Dermis blood vessel endothelial cell (primary cell): ENCODE measurements at places on chromosomes 16 and 17.

DNA sequence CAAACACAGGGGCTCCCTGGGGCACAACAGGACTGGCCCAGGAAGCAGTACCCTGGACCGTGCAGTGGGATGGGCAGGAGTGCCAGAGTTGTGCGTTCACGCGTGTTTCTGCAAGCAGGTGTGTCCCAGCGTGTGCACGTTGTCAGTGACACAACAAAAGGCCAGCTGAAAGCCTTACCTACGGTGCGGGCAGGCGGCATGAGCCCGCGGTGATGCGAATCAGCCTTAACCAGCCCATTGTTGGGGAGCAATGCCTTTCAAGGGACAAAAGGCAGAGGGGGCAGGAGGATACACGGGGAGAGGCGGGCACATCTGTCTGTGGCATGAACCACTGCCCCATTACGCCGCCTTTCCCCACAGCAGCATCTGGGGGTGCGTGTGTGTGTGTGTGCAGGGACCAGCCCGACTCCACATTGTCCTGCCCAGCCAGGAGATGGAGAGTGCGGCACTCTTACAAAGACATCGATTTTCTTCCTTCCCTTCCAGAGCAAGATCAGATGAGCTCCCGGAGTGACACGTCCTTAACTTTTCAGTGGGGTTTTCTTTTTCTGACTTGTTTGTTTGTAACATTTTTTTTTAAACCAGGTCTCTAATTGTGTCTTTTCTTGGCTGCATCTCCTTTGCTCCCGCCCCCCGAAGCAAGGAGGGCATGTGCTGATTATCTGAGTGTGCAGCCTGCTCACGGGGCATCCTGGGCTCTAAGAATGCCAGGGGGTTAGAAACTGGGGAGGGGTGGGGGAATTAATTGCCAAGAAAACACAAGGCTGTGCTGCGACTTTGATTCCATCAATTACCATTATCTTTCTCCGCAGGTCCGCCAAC, 158.1 kb downstream of the ZNF423 start:
- DNase-seq = no peak

- DNase-seq = no peak
Measured at GRCh38 chr17:55672585-55673501, 49.8 kb downstream of the TMEM100 start.

- no peak for DNase-seq
Measured at GRCh38 chr17:11780621-11781020, 182.4 kb downstream of the DNAH9 start.

GRCh38 chr17:21212826-21213637, 929 bp downstream of the TMEM11 start:
- peak; percentile 18 for DNase-seq

- DNase-seq = no peak
Measured at GRCh38 chr16:70737377-70738082, 51.7 kb upstream of the MTSS2 start.

GRCh38 chr16:82263521-82264143, 93.6 kb upstream of the MPHOSPH6 start:
- DNase-seq = peak; percentile 80

GRCh38 chr16:3317315-3317999, 12.2 kb downstream of the ZNF75A start:
- peak; percentile 28 for DNase-seq

DNA sequence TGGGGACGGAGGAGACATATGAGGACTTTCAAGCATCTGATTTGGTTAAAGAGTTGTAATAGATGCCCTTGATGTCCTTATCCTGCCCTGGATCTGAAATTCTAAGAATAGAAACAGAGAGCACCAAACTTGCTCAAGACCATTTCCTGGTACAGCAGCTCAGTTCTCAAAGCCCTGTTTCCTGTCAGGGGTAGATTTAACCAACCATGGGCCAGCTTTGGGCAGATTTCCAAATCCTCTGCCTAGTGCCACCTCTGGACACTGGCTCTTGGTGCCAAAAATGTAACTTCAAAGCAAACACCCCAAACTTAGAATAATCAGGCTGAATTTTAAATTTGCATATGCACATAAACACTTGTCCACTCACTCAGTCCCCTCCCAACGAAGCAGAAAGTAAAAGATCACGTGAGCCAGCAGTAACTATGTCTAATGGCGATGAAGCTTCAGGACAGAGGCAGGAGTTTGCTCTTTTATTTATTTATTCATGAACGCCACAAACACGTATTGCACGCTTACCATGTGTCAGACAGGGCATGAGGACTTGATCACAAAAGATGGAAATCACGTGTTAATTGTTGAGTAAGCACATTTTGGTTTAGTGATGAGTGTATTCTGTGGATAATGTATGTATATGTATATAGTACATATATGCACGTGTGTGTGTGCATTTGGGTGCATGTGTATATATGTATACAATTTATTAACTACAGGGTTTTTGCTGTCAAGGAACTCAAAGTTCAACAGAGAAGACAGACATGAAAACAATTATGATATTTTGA, 23.1 kb upstream of the SDK2 start:
- no peak for DNase-seq

DNA sequence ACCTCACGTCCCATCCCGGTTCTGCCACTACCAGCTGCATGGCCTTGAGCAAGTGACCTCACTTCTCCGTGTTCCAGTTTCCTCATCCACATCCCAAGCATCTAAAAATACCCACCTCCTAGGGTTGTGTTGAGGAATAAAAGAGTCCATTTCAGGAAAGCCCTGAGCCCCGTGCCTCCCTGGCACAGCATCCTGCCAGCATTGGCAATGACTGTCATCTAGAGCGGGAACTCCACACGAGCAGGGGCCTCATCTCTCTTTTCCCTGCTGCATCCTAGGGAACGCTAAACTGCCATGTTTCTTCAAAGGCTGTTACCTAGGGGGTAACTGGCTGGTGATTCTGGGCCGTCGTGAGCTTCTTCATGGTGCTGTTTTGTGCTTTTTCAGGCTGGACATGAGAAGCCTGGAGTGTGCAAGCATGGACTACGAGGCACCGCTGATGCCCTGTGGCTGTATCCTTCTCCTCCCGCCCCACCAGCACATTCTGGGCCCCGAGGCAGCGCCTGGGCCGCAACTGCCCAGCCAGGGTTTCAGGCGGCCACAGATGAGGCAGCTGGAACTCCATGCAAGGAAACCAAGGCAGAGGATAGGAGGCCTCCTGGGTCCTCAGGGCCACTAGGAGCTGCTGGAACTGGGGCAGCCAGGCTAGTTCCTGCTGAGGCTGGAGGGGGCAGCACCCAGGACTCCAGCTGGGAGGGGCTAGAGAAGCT, 221.4 kb downstream of the KATNIP start:
- DNase-seq = no peak

DNA sequence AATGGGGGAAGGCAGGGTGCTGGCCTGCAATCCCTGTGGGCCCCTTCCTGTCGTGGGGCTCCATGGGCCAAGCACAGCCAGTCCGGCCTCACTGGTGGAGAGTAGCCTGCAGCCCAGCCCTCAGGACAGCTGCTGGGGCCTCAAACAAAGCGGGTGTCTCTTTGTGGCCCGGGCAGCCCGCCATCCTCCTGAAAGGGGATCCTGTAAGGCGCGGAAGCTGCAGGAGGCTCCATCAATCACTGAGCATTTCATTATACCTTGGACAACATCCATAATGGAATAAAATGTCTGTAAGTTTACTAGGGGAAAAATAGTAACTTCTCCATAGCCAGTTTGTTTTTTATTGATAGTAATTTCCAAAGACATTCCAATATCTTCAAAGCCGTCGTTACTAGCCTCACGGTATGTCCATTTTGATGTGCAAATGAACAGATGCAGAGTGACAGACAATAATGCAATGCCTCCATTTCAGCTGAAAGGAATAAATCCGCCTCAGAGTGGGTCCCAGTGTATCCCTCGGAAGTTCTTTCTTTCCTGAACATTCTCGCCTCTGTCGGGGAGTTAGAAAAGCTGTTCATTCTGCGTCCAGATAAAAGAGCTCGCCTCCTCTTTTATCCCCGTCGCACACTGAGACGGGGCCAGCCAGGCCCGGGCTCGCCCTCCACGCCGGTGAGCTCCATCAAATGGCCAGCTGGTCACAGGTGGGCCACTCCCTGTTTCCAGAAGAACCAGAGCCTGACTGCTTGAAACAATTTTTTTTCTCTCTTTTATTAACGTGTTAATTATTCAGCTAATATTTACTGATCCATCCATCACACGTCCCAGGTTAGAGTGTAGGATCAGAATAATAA, 14.4 kb downstream of the WSCD1 start:
- DNase-seq = no peak

- no peak for DNase-seq
Measured at GRCh38 chr16:27725236-27726000, 175.5 kb downstream of the KATNIP start.

GRCh38 chr16:30766206-30766932, 4.2 kb downstream of the RNF40 start:
- no peak for DNase-seq

GRCh38 chr16:75229172-75230031, 10.6 kb downstream of the CTRB1 start:
- DNase-seq = no peak

- DNase-seq = peak; percentile 59
Measured at GRCh38 chr17:42667088-42667951, 8.2 kb downstream of the TUBG2 start.

GRCh38 chr17:77872714-77873499, 85.6 kb upstream of the TNRC6C start:
- no peak for DNase-seq

GRCh38 chr17:80892900-80893603, 98.6 kb upstream of the CHMP6 start:
- DNase-seq = peak; percentile 88

DNA sequence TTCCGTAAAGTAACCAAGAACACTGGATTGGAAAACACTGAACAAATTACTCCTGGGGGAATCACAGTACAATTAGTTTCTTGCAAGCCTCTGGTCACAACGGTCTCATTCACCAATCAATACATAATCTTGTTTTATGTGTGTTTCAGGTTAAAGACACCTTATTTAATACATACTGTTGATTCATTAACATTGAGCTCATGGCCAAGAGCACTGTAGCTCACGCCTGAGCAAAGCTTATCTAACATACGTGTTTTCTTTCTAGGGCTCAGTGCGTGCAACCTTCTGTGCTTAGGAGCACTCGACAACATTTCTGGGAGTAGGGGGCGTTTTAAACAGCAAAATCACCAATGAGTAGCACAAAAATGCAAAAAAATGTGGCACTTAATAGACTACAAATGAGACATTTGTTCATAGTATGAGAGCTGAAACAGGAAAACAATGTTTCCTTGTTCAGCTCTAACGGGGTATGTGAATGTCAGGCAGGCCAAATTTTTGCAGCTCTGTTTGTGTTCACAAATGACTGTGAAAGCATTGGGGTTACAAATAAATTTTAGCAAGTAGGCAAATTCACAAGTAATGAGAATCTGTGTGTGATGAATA, 206.2 kb downstream of the CNTNAP4 start:
- DNase-seq = no peak

DNA sequence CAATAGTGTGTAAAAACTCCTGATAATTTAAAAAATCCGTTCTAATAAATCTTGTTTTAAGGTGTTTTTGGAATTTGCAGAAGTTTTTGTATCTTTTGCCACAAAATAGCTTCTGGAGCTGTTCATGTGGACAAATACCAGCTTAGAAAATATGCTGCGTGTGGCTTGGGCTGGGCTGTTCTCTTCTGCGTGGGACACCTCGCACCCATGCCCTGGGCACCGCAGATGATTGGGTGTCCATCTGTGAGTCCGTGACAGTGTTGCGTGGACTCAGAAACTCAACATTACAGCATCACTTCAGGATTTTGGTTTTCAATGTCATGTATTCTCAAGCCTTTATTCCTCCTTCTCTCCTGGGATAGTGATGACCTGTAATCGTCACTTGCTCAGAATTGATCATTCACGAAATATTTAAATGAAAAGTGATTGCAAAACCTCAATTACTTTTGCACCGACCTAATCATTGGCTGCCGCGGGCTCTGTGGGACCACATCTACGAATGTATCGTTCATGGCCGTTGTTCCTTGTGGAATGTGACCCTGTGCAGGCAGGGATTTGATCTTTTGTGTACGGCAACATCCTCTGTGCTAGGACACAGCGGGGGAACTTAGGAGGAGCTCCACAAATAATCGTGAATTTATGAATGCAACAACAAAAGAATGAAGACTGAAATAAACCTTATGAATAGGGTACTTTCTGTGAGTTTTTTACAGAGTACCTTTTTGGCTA, 210.3 kb upstream of the FOXF1 start:
- no peak for DNase-seq

DNA sequence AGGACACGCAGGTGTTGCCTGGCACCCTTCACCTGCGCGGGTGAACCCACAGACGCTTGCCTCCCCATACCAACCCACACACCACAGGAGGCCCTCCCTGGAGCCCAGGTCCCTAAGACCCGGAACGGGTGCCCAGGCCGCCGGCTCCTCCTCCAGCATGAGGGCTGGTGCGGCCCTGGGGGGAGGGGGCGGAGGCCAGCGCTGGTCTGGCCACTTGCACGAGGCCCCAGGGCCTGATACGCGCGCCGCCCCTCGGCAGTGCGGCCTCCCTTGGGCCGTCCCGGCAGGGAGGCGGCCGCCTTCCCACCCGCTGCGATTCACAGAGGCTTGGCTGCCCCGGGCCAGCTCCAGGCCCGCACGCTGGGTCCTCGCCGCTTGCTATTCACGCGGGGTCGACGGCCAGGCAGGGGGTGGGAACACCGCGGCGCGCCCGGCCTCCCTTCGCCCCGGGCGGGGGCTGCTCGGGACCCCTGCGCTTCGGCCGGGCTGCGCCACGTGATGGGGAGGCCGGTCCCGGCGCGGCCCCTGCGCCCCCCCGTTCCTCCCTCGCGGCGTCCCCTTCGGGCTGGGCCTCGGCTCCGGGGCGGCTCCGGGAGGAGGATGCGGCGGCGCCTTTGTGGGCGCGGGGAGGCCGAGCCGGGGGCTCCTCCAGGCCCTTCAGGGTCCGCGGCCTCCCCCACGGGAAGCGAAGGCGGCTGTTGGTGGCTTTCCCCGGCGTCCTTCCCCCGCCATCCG, 685 bp downstream of the FASN start:
- peak; percentile 71 for DNase-seq

DNA sequence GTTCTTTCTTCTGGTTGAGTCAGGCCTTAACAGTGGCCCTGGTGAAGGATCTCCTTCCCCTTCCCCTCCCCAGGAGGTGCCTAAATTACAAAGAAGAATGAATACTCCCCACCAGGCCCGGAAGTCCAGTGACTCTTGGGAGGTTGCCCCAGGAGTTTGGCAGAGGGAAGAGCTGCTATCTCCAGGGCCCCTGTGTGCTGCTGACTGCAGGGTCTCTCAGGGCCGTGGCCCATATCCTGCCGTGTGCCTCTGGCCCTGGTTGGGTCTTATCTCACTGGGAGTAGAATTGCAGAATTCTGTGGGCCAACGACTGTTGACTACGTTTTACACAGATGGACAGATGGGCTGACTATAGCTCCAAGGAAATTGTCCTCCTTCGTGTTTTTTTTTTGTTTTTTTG, 28.0 kb downstream of the AKAP1 start:
- no peak for DNase-seq
